ENCODE measurements at places on chromosomes 2 and 18.
A peak's percentile ranks its signal among the peaks of the same experiment; 100 is the strongest.

DNA sequence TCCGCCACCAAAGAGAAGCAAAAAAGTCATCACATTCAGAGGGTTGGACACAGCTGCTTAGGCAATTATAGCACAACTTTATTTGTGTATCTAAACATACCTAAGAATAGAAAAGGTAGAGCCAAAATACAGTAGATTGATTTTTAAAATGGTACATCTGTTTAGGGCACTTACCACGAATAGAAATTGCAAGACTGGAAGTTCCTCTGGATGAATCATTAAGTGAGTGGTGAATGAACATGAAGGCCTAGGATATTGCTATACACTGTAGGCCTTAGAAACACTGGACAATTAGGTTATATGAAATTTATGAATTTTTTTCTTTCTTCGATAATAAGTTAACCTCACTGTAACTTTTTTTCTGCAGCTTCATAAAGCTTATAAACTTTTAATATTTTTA is 687.0 kb downstream of the BCL11A start:
- no peak for DNase-seq

DNA sequence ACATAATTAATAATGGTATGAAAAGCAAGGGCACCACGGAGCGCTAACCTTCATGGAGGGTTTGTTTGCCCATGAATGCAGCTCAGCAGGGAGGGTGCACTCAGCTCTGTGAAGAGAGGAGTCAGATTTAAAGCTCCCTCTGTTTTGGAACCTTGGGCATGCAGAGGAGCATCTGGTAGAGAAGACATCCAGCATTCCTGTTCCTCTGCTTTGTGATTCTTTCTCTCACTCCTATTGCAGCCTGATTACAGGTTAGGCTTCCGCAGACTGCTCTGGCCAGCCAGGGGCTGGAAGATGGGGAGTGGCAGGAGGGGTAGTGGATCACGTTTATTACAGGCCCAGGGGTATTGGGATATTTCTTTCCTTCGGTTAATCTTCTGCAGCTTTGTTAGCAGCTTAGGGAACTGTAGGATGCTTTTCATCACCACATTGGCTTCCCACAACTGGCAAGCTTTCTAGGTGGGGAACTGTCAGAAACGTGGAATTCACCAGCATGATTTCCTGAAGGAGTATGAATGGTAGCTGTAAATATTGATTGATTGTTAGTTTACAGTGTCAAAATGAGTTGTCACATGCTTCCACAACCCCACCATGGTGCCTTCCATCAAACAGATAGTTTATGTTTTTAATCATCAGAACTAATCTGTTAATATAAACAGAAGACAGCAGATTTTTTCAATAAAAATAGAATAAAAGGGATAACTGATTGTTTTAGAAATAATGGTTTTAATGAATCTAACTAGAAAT is 201.1 kb downstream of the VAPA start:
- DNase-seq = no peak

DNA sequence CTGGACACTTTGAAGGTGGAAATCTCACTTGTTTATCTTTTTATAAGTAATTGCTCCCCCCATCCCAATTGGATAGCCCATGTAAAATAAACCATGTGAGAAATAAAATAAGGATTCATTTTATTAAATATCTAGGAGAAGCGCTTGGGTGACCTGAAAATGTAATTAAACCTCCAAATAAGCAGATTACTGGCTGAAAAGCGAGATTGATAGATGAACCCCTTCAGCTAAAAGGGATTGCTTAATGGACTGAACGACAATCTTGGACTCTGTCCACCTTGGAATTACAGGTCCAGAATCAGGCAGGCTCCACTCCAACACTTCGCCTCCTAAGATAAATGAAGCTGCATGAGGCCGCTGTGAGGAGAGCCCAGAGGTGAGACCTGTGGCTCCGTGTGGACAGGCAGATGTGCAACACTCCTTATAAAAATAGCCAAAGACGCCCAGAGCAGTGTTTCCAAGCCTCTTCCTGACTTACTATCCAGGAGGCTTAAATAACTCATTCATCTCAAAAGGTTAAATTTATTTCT is 441.5 kb downstream of the MTX2 start:
- DNase-seq = peak; percentile 5

DNA sequence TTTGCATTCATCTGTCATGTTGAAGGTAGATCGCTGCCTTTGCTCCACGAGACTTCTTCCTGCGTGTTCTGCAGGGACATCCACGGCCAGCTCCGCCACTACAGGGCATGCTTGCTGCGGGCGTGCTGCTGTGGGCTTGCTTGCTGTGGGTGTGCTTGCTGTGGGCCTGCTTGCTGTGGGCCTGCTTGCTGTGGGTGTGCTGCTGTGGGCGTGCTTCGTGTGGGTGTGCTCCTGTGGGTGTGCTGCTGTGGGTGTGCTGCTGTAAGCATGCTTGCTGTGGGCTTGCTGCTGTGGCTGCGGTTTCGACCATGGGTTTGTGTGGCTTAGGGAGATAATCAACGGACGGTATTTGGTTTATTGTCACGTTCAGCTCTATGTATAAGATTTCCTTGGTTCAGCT is 161.3 kb upstream of the NFATC1 start:
- DNase-seq = no peak

DNA sequence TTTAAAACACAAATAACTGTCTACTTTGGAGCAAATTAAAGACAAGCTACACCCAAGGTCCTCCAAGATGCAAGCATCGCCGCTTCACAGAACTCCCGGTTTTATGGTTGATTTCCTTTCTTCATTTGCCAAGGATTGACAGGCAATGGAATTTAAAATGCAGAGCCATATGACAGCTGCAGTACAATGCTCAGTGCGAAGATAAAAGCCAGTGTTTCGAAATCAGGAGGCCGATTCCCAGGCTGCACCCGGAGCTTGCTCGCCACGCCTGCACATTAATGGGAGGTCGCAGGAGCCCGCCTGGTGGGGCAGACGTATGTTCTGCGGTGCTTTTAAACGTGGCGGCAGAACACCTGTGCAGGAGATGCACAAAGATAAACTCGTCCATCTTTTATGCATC is 727.6 kb upstream of the SOX11 start:
- no peak for DNase-seq

DNA sequence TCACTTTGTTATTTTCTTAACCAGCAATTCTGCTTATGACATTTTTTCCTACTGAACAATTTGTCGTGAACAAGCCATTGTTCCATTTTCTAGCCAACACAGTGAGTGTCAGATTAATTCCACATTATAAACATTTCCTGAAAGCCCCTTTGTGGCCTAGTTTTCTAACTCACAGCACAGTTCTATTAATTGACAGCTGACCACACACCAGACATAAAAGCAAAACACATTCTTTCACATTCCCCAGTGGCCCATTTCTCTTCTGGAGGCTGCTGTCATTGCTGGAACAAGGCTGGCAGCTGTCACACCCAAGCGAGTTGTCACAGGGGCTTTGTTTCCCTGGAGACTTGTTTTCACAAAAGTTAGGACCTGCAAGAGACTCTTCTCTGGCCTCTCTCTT is 50.7 kb downstream of the RNF152 start:
- no peak for DNase-seq

DNA sequence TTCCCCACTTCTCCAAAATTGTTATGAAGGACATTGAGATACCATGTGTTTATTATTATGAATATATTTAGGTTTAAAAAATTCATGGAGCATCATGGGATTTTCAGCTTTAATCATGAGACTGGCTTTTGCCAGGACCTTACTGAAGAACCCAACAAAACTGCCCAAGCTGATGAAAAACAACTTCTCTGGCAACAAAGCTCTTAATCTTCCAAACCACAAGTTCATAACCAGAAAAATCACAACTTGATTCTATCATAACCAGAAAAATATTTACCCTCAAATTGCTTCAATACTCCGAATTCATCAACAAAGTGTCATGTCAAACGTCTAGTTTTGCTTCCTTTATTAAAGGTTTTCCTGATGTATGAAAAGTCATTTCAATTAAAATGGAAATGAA is 971.8 kb upstream of the ACVR2A start:
- DNase-seq = no peak

DNA sequence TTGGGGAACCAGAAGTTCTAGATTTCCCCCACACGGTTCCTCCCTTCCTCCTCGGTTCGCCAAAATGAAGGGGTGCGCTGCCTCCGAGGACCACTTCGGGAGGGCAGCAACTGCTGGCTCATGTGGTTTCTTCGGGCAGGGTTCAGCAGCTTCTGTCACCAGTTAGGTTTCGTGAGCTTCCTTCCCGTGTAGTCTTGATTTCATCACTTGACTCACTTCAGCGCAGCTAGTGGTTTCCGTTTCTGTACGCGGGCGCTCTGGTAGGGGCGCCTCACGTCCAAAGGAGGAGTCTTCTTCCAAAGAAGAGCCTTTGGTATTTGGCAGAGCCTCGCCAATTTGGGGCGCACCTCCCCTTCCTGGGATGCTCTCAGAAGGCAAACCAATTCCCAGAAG is 485 bp upstream of the GALNT3 start:
- no peak for DNase-seq

DNA sequence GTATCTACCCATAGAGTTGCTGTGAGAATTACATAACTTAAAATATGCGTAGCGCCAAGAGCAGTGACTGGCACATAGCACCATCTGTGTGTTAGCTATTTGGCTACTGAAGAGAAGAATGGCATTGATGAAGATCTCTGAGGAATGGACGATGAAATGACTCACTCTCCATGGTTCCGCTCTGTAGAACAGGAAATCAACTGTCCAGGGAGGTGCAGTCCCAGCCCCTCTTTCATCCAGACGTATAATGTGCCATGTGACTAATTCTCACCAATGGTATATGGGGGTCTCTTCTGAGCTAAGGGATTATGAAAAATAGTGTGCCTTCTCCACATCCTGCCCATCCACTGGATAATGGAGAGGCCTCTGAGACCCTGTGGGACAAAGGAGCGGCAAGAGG is 254.8 kb downstream of the CYP26B1 start:
- DNase-seq = no peak

GRCh38 chr2:144771348-144771747 is 251.4 kb upstream of the ZEB2 start:
- DNase-seq = no peak

GRCh38 chr18:9319333-9319732 is 15.2 kb upstream of the TWSG1 start:
- DNase-seq = no peak

- DNase-seq = no peak
Measured at GRCh38 chr2:1654696-1655374, 89.5 kb downstream of the PXDN start.

DNA sequence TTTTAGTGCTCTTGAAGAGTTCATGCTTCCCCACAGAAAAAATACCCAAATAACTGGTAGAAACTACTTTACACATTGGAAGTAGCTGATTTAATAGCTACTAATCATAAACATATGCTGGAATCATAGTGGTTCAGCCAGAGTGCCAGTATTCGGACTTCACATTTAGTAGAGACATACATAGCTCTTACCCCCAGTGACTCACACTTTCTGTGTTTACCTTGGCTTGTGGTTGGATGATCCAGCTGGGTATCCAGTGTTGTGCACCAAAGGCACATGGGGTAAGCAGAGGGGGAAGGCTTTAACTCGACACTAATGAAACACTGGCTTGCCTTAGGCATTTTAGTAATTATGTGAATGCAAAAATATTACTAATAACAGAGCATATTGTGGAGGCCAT is 18.1 kb downstream of the ARHGAP28 start:
- no peak for DNase-seq

DNA sequence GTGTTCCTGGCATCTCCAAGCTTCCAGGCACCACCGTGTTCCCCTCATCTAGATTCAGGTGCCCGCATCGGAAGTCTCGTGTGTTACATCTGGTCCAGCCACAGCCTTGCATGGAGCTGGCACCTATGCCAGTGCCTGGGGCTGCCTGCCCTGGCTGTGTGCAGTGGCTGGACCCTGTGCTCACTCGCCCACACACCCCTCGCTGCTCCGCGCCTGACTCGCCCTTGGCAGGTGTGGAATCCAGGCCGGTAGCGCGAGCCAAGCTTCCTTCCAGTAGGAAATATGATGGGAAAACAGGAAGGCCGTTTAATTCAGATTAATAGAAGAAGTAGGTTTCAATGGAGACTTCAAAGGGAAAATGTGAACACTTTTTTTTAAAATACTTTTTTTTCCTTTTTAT is 78.0 kb downstream of the PTPN4 start:
- DNase-seq = no peak

- DNase-seq = no peak
Measured at GRCh38 chr2:224973112-224974016, 68.9 kb downstream of the DOCK10 start.

- peak; percentile 21 for DNase-seq
Measured at GRCh38 chr2:176986487-176986886, 226.1 kb upstream of the HNRNPA3 start.

- DNase-seq = no peak
Measured at GRCh38 chr2:223027442-223027841, 24.5 kb upstream of the KCNE4 start.

- DNase-seq = no peak
Measured at GRCh38 chr2:72347081-72347480, 199.4 kb upstream of the CYP26B1 start.

DNA sequence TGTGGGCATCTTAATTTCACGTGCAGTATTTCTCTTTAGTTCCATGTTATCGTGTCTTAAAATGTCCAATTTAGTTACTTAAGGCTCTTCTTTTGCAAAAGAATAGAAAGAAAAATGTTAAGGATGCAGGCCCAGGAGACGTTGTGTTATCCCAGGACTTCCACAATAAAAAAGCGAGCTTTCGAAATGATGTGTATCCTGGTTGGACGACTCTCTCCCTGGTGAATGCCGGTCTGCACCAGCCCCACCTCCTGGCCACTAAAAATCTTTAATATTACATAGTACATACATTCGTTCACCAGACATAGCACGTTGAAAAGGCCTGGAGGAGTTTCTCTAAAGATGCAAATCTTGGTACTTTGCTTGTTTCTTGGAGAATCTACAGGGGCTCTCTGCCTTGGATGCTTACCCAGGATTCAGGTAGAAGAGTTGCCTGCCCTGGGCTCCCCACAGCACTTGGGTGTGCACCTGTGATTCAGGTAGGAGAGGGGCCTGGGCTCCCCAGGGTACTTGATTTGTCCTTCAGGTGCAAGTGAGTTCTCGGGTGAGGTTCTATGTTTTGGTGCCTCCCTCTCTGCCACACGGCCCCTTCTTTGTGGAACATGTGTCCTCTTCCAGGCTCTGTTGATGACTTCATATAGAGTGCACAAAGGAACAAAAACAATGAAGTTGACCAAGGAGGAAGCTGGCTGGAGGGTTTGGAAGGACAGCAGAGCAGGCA is 26.6 kb downstream of the TWIST2 start:
- DNase-seq = no peak

GRCh38 chr2:157059036-157059435 is 198.5 kb upstream of the GALNT5 start:
- no peak for DNase-seq

- DNase-seq = peak; percentile 28
Measured at GRCh38 chr2:11582862-11583752, 49.3 kb downstream of the GREB1 start.

Measured in NCI-H1092 (cell line).